ENCODE measurements at places on chromosomes 5 and 9.

- no peak for DNase-seq
- H3K36me3 ChIP-seq: peaks cover 1% of the 10 kb centered on the region
- peaks cover 3% of the 10 kb centered on the region for H3K27me3 ChIP-seq
- H3K4me1 ChIP-seq: peaks cover 10% of the 10 kb centered on the region
- H3K4me3 ChIP-seq: no peak overlapping the region
Measured at GRCh38 chr9:85904975-85905374, 36.0 kb upstream of the NAA35 start.

- H3K36me3 ChIP-seq: no peaks in the 10 kb centered on the region
- DNase-seq: no peak
- peaks cover 58% of the 10 kb centered on the region for H3K4me1 ChIP-seq
- no peaks in the 10 kb centered on the region for H3K27me3 ChIP-seq
Measured at GRCh38 chr5:154519359-154519758, 41.3 kb upstream of the HAND1 start.

- no peaks in the 10 kb centered on the region for H3K4me1 ChIP-seq
- no peak overlapping the region for H3K27ac ChIP-seq
Measured at GRCh38 chr9:98530806-98531386, 177.8 kb downstream of the GABBR2 start.

DNA sequence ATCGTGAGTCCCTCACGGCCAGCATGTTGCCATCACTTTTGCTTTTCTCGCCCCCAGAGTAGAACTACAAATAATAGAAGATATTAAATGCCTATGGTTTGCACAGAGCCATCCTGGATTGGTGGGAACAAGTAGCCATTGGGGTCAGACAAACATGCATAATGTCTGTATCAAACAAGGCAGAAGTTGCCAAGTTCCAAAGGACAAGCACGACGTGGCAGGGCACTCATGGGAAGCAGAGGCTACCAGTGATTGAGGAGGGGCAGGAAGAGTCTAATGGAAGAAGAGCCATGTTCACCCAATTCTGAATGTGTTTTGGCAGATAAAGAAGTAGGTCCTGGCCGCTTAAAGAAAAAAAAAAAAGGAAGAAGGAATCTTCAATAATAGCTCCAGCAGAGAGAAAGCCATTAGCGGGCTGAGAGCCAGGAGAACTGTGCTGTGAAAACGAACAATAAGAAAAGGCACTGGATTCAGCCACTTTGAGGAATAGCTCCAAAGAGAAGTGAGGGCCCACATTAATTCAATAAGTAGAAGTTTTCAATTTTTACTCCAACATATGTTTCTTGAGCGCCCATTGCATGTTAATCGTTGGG lies 153.7 kb upstream of the ADCY2 start:
- no peaks in the 10 kb centered on the region for H3K36me3 ChIP-seq
- H3K4me3 ChIP-seq: no peak overlapping the region
- H3K4me1 ChIP-seq: peaks cover 11% of the 10 kb centered on the region
- peaks cover 31% of the 10 kb centered on the region for H3K27me3 ChIP-seq

DNA sequence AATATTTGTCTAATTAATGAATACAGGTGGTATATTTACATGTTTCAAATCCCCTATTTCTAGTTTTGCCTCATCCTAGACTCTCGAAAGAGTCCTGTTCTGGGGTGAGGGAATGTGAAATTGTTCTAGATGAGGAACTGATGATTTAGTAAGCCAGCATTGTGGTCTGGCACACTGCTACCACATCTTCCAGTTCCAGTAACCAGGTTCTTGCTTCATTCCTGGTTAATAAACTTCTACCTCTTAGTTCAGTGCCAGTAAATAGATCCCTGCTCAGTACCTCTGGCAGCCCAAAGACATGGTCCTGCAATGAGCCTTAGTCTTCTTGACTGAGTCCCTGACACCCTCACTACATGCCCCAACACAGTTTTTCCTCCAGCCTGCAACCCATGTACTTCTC lies 207.7 kb downstream of the SREK1 start:
- H3K4me1 ChIP-seq: no peaks in the 10 kb centered on the region
- H3K27ac ChIP-seq: no peak overlapping the region
- no peaks in the 10 kb centered on the region for H3K36me3 ChIP-seq
- H3K4me3 ChIP-seq: no peak overlapping the region
- H3K27me3 ChIP-seq: peaks cover 60% of the 10 kb centered on the region
- DNase-seq: no peak

GRCh38 chr5:114500756-114501155 lies 138.9 kb downstream of the KCNN2 start:
- no peak for DNase-seq
- H3K4me3 ChIP-seq: no peak overlapping the region
- H3K27ac ChIP-seq: no peak overlapping the region
- H3K27me3 ChIP-seq: no peaks in the 10 kb centered on the region

DNA sequence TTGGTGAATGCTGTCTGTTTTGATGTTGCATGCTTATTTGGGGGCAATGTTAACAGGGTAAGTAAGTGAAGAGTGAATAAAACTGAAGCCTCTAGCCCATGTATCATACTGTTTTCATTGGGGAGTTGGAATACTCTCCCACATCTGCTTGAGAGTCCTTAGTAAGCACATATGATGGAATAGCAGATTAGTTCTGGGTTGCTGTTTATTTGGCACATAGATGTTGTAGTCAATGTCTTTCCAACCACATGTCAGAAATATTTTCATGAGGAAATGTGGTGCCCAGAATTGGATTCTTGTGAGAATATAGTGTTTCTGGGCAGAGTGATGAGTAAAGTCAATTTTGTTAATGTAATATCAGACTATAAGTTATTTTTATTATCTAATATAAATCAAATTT lies 611.7 kb upstream of the FTMT start:
- no peaks in the 10 kb centered on the region for H3K4me1 ChIP-seq
- H3K4me3 ChIP-seq: no peak overlapping the region
- H3K27me3 ChIP-seq: no peaks in the 10 kb centered on the region
- no peak overlapping the region for H3K27ac ChIP-seq
- peaks cover 2% of the 10 kb centered on the region for H3K36me3 ChIP-seq

- H3K36me3 ChIP-seq: peaks cover 20% of the 10 kb centered on the region
- H3K4me3 ChIP-seq: no peak overlapping the region
- H3K27ac ChIP-seq: peak overlapping the region; percentile 80
- DNase-seq: no peak
- no peaks in the 10 kb centered on the region for H3K27me3 ChIP-seq
Measured at GRCh38 chr5:146731909-146732659, 146.5 kb downstream of the PPP2R2B start.

DNA sequence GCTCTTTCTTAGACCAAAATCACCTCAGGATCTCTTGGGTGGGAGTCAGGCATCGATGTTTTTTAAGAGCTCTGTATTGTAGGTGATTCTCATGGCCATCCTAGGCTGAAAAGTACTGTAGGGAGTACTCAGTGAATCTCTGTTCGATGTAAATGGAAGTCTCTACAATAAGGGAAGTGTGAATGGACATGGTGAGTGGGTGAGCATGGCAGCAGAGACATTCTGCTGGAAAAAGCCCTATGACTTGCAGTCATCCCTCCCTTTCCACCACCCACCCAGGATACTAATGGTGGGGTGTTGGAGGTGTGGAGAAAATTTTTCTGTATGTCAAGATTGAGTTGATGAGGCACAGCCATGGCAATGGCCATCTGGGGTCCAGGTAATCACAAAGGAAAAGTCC lies 30.9 kb downstream of the ZNF366 start:
- no peaks in the 10 kb centered on the region for H3K27me3 ChIP-seq
- no peak overlapping the region for H3K4me3 ChIP-seq
- H3K4me1 ChIP-seq: peaks cover 11% of the 10 kb centered on the region
- no peak overlapping the region for H3K27ac ChIP-seq

GRCh38 chr9:117470902-117471301 lies 56.0 kb upstream of the ASTN2 start:
- peaks cover 46% of the 10 kb centered on the region for H3K27me3 ChIP-seq
- no peak for DNase-seq
- no peaks in the 10 kb centered on the region for H3K36me3 ChIP-seq
- no peak overlapping the region for H3K4me3 ChIP-seq
- no peaks in the 10 kb centered on the region for H3K4me1 ChIP-seq
- H3K27ac ChIP-seq: no peak overlapping the region

DNA sequence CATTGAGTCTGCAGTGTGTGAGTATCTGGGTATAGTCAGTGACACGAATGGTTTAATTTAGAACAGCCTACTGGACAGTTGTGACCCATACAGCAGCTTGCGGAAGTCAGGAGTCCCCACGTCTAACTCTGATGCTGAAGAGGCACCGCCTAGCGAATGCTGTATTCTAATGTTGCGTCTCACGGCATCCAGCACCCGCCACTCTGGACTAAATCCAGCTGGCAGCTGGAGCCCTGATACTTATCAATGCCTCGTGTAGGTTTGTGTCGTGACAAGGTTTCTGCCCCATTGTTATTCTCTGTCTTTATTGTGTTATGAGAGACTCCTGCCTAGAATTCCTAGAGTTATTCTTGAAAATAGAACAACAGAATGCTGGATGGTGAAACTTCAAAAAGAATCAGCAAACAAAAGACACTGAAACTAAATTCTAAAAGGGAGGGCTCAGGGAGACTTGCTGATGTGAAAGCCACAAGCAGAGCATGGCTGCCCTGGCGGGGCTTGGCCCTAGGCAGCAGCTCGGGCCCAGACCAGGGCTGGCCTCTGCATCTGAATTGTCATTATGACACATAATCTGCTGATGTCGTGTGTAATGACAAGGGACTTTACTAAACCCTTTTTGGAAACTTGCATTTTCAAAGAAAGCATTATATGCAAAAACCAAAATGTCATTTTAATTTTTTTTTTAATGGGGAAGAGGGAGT lies 123.5 kb upstream of the ICE1 start:
- H3K27ac ChIP-seq: peak overlapping the region; percentile 32
- H3K27me3 ChIP-seq: no peaks in the 10 kb centered on the region
- DNase-seq: no peak

DNA sequence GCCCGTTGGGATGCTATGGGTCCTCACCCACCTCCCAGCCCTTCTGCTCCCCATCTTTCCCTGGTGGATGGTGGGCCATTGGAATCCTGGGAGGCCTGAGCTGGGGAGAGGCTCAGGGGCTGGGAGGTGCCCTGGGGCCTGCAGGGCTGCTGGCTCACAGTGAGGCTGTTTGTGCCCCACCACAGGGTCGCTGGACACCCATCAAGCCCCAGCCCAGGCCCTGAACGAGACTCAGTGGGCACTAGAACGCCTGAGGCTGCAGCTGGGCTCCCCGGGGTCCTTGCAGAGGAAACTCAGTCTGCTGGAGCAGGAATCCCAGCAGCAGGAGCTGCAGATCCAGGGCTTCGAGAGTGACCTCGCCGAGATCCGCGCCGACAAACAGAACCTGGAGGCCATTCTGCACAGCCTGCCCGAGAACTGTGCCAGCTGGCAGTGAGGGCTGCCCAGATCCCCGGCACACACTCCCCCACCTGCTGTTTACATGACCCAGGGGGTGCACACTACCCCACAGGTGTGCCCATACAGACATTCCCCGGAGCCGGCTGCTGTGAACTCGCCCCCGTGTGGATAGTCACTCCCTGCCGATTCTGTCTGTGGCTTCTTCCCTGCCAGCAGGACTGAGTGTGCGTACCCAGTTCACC lies 4.9 kb upstream of the AIF1L start:
- H3K4me1 ChIP-seq: peaks cover 3% of the 10 kb centered on the region
- no peak overlapping the region for H3K4me3 ChIP-seq
- H3K27me3 ChIP-seq: peaks cover 24% of the 10 kb centered on the region
- H3K27ac ChIP-seq: no peak overlapping the region
- no peaks in the 10 kb centered on the region for H3K36me3 ChIP-seq

- H3K36me3 ChIP-seq: no peaks in the 10 kb centered on the region
- H3K4me3 ChIP-seq: no peak overlapping the region
- H3K4me1 ChIP-seq: no peaks in the 10 kb centered on the region
- peak; percentile 36 for DNase-seq
- no peaks in the 10 kb centered on the region for H3K27me3 ChIP-seq
- H3K27ac ChIP-seq: no peak overlapping the region
Measured at GRCh38 chr9:93256878-93257807, 73.2 kb downstream of the WNK2 start.

DNA sequence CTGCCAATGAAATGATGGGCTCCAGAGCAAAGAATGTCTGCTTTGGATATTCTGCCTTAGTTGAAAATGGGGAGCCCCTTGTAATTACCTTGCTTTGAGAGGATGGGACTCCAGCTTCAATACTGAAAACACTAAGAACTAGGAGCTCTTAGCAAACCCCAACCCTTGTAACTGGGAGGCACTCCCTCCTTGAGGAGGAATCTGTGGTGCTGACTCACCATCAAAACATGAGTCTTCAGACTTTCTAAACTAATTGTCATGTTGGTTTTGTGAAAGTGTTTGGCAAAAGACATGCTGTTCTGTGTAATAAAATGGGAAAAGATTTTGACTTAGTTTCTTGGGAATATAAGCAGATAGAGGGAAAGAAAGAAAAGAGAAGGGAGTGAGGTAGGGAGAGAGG lies 91.9 kb upstream of the PTPRD start:
- H3K27me3 ChIP-seq: no peaks in the 10 kb centered on the region
- peaks cover 3% of the 10 kb centered on the region for H3K36me3 ChIP-seq
- H3K27ac ChIP-seq: no peak overlapping the region
- H3K4me1 ChIP-seq: peaks cover 12% of the 10 kb centered on the region
- H3K4me3 ChIP-seq: no peak overlapping the region

DNA sequence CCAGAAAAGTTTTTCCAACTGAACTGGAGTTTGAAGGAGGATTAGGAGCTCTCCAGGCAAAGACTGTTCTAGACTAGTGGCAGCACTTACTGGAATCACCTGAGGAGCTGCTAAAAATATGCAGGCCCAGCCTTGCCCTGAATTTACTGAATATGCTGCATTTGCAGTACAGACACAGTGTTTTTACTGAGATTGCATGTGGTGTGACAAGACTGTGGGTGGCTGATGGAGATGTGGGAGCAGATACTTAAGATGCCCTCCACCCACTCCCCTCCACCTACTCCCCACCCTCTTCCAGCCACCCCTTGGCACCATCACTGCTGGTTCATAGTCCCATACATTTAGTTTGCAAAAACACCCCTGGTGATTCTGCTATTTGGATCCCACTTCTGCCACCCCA lies 64.1 kb upstream of the HRH2 start:
- H3K4me3 ChIP-seq: no peak overlapping the region
- no peak for DNase-seq
- H3K36me3 ChIP-seq: no peaks in the 10 kb centered on the region
- peaks cover 7% of the 10 kb centered on the region for H3K27me3 ChIP-seq
- H3K4me1 ChIP-seq: peaks cover 3% of the 10 kb centered on the region

DNA sequence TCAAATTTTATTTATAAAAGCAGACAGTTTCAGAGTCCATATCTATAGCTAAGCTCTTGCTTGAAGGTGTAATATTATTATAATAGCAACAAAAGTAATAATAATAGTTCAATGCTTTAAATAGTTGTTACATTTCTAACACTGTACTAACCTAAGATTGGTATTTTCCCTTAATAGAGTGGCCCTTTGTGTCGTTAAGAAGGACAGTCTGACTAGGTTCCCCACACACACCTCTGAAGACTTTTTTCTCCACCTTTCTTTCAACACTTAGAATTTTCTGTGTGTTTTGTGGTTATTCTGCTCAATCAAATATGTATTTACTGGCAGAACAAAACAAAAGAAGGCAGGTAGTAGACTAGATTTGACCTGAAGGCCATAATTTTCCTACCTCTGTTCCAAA lies 223.2 kb upstream of the ACO1 start:
- no peak overlapping the region for H3K27ac ChIP-seq
- no peaks in the 10 kb centered on the region for H3K4me1 ChIP-seq
- no peak for DNase-seq
- no peak overlapping the region for H3K4me3 ChIP-seq
- no peaks in the 10 kb centered on the region for H3K27me3 ChIP-seq
- H3K36me3 ChIP-seq: no peaks in the 10 kb centered on the region

GRCh38 chr5:30237189-30237588 lies 956.3 kb upstream of the CDH6 start:
- no peak for DNase-seq
- no peak overlapping the region for H3K4me3 ChIP-seq
- H3K36me3 ChIP-seq: no peaks in the 10 kb centered on the region
- no peaks in the 10 kb centered on the region for H3K27me3 ChIP-seq

Measured in mesothelial cell of epicardium (in vitro differentiated cells).